ENCODE measurements at places on chromosomes 16 and 17.

GRCh38 chr17:34374457-34374856 is 11.4 kb upstream of the CCL1 start:
- no peak for DNase-seq

DNA sequence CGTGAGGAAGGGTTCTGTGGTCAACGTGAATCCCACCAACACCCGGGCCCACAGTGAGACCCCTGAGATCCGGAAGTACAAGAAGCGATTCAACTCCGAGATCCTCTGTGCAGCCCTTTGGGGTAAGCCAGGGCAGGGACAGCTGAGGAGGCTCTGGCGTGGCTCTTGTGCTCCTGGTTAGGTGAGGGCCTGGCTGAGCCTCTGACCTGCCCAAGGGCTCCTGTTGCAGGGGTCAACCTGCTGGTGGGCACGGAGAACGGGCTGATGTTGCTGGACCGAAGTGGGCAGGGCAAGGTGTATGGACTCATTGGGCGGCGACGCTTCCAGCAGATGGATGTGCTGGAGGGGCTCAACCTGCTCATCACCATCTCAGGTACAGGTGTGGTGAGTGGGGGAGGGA is 4.2 kb upstream of the C17orf107 start:
- no peak for DNase-seq

GRCh38 chr17:71011391-71011790 is 842.1 kb downstream of the KCNJ2 start:
- DNase-seq = no peak

- DNase-seq = no peak
Measured at GRCh38 chr16:66264311-66265047, 102.0 kb upstream of the CDH5 start.

DNA sequence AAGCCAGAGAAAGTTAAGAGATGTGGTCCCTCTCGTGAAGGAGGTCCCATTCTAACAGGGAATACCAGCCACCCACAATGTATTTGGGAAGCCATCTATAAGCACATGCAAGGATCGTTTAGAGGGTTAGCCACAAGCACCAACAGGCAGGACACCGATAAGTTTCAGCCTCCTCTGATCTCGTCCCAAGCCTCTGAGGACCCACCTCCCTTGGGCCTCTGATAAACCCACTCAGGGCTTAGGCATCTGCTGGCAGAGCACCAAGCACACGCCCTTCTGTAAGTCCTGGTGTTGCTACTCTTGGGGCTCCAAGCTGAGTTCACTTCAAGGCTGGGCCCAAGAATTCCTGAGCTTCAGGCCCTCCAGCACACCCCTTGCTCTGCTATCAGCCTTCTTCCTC is 5.4 kb upstream of the PNPO start:
- DNase-seq = no peak

GRCh38 chr16:1460602-1461138 is 14.2 kb downstream of the CLCN7 start:
- DNase-seq = no peak

DNA sequence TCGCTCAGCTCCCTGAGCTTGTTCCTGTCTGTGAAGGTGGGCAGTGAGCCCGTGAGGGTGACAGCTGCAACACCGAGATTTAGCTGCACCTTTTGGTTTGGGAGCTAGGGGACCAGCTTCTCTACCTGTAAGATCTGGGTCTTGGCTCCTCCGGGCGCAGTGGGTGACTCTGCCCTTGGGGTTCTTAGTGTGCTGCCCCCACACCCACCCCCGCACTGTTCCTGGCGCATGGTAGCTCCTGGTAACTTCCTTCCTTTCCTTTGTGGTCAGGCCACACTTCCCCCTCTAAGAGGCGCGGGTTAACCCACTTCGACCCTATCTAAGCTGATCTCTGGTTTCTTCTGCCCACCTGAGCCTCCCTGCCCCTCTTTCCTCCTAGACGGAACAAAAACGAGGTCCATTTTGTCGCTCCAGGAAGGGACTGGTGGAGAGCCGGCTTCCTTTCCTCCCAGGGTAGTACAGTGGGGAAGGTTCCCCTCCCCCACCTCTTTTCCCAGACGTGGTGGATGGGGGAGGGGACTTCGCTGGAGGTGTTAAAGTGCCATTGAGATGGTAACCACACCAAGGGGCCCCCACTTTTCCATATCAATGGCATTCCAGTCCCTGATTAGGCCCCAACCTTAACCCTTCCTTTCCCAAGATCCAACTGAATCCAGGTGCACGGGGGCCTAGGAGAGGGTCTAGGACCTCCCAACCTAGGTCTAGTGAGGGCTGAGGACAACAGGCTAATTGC is 4.6 kb upstream of the CLDN9 start:
- DNase-seq = peak; percentile 25
